Fibroblast of skin of right quadriceps (primary cell): ENCODE measurements at places on chromosomes 11 and 22.

DNA sequence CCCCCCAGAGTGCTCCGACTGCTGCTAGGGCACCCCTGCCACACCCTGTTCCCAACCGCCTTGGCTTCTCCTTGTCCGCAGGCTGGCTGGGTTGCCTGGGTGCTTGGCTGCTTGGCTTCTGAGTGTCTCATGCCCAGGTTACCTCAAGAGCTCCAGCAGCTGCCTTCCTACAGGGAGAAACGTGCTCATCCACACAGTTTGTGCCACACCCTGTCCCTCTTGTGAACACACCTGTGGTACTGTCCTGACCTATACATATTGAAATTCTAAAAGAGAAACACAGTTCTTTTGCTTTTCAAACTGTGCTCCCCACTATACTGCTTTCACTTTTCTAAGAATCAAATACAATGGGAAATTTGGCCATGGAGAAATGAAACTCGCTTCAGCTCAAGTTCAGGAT is 191.4 kb downstream of the DBX1 start:
- DNase-seq, result no peak

DNA sequence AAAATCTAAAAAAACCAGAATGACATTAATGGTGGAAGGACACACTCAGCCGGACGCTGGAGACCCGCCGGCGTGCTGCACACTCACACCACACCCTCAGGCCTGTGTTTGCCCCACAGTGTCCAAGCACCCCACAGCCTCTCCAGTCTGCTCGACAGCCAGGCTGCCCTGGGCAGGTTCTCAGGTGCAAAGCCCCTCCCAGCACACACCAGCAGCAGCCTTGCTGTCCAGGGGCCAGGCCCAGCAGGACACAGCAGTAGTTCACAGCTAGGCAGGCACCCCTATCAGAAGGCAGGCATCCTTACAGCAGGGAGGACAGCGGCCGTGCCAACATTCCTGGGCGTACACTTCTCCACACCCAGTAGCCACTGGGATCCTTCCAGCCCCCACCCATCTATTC is 1.7 kb upstream of the SLC25A1 start:
- no peak for DNase-seq

DNA sequence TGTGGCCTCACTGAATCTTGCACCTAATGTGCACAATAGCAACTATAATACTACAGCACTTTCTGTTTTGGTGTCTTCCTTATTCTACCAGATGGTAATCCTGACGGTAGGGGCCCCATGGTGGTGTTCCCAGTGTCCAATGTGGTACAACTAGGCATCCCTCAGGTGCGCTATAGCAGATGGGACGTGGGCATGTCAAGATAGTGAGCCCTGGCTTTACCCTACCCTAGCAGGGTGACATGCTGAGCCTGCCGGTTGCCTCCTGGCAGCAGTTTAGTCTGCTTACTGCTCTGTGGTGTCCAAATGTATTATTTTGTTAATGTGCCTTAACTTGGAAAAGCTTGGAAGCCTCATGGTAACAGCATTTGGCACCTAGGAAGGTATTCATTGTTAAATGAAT is 19.2 kb downstream of the ACO2 start:
- no peak for DNase-seq

GRCh38 chr11:13668957-13669521 is 571 bp downstream of the FAR1 start:
- DNase-seq, result no peak

DNA sequence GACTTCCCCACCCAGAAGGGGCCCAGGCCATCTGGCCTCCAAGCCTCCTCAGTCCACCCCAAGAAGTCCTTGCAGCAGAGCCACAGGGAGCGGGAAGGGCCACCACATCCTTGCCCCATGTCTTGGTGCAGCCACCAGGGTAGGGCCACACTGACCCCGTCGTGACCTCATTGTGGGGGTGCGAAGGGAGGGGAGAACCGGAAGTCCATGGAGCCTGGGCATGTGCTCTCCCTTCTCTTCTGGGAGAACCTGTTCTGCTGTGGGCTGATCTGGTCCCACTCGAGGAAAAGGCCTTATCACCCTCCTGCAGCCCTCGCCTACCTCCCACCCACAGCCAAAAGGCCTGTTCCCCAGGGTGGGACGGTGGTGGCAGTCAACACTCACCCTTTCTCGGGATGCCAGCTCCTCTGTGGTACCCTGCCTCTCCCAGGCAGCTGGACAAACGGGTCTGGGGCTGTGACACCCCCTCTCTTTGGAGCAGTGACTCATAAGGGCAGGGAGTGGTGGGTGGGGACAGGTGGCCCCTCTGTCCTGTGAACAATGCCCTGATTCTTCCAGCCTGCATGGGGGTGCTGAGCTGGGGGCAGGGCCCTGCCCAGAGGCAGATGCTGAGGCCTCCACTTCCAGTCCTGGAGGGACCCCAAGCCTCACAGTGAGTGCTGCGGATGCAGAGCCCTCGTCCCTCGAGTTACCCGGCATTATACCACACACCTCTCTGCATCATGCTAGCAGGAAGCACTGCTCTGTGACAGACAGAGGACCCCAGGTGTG is 14.6 kb upstream of the CTSD start:
- DNase-seq, result no peak

DNA sequence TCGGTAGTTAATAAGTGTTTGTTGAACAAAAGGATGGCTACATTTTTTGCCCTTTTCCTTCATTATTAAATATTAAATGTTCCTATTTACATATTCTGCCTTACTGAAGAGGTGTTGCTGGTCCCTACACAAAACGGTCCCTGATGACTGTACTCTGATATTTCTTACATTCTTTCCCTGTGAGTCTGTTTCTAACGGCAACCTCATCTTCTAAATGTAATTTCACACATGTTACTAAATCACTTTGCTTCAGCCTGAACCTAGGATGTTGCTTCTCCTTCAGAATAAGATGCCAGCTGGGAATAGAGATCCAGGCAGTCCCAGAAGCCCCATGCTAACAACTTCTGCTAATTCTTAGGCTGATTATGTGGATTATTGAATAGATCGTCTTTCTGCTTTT is 50.3 kb downstream of the SPON1 start:
- DNase-seq, result peak; percentile 26

DNA sequence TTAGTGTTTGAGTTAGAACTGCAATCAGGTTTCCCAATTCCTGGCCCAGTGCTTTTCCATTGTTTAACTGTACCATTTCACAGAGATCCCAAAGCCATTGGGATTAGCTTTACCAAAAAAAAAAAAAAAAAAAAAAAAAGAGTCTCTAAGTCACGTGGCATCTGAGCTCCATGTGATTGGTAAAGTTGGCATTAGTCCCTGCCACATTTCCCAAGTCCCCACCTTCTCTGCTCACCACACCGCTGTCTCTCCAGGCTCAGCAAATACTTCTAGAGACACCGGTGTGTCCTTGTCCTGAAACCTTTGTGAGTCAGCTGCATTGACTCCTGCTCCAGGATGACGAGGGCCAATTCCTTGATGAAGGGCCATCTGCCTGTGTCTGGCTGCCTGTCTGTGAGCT is 305.3 kb downstream of the KIRREL3 start:
- no peak for DNase-seq

- DNase-seq, result no peak
Observed at GRCh38 chr11:107996006-107996776, 12.5 kb upstream of the CUL5 start.

DNA sequence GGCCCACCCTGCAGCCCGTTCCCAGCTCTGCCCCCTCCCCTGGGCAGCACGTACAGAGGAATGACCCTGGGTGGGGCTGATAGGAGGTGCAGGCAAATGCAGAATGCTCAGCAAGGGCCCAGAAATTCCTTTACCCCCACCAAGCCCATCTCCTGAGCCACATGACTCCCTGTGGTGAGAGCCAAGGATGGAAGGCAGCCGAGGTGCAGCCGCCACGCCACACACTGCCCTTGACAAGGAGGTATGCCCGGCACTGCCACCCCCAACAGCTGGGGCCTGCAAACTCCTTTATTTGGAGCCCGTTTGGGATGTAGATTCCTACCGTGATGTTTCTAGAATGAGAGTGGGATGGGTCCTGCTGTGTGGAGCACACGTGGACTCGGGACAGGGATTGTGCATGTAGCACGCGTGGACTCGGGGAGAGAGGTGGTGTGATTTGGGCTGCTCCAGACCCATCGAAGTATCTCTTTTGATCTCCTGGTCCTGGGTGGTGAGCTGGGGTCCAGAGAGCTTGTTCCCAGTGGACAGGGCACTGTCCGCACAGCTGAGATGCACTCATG is 12.9 kb downstream of the GTSE1 start:
- DNase-seq, result no peak

GRCh38 chr11:121889931-121890330 is 226.1 kb downstream of the BLID start:
- DNase-seq, result peak; percentile 76
